ENCODE measurements at places on chromosomes 13 and 19.
A peak's percentile ranks its signal among the peaks of the same experiment; 100 is the strongest.

- DNase-seq, result no peak
Observed at GRCh38 chr19:8131517-8131916, 17.9 kb downstream of the FBN3 start.

- peak; percentile 65 for DNase-seq
Observed at GRCh38 chr19:14118165-14119051, 846 bp upstream of the PRKACA start.

DNA sequence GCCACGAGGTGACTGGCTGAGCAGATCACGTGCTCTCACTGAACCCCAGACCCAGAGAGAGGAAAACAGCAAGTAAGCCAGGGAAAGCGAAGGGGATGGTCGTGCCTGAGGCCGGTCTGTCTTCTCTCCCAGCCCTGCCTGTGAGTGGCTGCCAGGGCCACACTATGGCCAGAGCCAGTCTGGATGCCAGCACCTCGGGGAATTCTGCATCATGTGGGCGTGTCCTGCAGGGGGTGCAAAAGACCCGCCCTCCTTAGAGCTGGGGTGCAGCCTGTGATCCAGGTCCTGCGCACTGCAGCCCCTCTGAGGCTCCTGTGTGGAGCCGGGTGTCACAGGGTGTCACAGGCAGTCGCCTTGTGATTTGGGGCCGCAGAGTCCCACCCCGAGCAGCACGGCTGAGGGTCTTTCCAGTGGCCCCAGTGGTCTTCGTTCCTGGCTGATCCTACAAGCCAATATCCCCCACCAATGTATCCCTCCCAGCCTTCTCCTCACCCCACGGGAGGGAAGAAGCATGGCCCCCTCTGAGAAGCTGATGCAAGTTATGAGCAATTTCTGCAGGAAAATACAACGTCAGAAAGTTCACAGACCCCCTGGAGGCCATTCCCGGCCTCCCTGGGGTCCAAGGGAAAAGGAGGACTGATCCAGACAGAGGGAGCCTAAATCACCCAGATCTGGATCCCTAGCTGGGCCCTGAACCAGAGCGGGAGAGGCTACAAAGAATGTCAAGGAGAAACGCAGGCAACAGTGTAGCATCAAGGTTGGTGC, 7.7 kb downstream of the PPP1R12C start:
- DNase-seq, result no peak

GRCh38 chr19:44645407-44646048, 1.8 kb downstream of the PVR start:
- no peak for DNase-seq

DNA sequence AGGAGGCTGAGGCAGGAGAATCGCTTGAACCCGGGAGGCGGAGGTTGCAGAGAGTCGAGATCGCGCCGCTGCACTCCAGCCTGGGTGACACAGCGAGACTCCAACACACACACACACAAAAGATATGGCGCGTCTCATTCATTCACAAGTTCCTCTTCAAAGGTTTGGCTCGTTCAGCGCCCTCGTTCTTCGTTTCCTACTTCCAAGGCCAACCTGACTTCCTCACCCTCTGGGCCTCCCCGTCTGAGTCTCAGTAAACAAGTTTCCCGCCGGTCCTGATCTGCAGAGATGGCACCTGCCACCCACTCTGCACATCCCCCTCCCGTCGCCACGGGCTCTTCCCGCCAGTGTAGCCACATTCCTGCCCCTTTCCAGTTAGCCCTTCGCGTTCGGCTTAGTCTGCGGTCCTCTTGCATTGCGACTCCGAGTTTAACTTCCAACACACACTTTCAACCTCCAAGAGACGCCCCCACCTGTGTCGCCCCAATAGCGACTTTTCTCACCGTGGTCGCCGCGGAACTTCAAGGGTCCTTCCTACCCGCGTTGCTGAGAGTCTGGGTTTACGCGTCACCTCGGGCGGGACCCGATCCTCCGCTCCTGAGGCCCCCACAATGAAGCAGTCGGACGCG, 1.3 kb upstream of the BSG start:
- no peak for DNase-seq

- DNase-seq, result no peak
Observed at GRCh38 chr13:23859904-23860303, 29.3 kb downstream of the MIPEP start.

GRCh38 chr13:23671897-23672296, 101.7 kb downstream of the TNFRSF19 start:
- no peak for DNase-seq

DNA sequence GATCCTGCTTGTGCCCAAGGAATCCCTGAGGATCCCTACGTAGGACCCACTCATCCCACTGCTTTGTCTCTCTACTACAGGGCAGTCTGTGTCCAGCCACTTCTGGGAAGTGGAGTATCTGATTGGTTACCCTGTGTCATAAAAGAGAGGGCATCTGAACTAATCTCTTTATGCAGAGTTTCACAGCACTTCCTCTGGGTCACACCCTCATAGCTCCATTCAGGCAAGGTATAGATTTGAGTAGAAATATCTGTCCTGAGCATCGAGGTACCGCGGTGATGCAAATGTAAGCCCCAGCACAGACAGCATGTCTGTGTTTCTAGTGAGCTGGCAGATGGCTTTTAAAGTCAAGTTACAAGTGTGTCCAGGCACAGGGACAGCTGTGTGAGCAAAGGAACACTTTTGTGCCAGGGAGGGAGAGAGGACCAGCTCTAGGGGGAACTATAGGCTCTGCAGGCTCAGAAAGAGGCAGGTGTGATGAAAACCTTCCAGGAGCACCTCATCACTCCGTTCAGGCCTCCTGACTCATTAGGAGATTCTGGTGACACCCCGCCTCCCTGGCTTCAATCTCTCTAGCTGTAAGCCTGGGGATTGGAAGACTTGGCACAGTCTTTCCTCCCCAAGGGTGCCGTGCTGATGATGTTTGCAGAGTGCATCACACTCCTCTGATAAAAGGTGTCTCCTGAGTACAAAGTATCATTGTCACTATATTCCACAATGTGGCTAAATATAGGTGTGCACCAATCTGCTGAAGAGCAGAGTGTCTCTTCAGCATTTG, 84.3 kb upstream of the UBL3 start:
- no peak for DNase-seq

- no peak for DNase-seq
Observed at GRCh38 chr13:78608688-78609463, 5.5 kb upstream of the POU4F1 start.
